ENCODE measurements at places on chromosomes 2 and 18.

GRCh38 chr2:125684256-125684655 lies 971.7 kb upstream of the GYPC start:
- no peak for DNase-seq

- no peak for DNase-seq
These were observed 176.6 kb upstream of the KLHL29 start for GRCh38 chr2:23208339-23208738.

- no peak for DNase-seq
These were observed 22.6 kb downstream of the CIB4 start for GRCh38 chr2:26618611-26619010.

GRCh38 chr2:143081616-143082015 lies 47.6 kb upstream of the ARHGAP15 start:
- no peak for DNase-seq

- no peak for DNase-seq
These were observed 210.1 kb downstream of the ZNF521 start for GRCh38 chr18:25141886-25142285.

DNA sequence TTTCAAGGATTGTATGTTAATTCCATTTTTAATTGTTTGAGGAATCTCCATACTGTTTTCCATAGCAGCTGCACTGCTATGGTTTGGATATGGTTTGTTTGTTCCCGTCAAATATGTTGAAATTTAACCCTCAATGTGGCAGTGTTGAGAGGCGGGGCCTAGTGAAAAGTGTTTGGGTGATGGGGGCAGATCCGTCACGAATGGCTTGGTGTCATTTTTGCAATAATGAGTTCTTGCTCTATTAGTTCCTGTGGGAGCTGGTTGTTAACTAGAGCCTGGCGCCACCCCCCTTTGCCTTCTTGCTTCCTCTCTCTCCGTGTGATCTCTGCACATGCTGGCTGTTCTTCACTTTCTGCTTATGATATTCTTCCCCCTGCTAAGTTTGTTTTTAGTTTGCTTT lies 71.4 kb upstream of the LDLRAD4 start:
- peak; percentile 93 for DNase-seq

DNA sequence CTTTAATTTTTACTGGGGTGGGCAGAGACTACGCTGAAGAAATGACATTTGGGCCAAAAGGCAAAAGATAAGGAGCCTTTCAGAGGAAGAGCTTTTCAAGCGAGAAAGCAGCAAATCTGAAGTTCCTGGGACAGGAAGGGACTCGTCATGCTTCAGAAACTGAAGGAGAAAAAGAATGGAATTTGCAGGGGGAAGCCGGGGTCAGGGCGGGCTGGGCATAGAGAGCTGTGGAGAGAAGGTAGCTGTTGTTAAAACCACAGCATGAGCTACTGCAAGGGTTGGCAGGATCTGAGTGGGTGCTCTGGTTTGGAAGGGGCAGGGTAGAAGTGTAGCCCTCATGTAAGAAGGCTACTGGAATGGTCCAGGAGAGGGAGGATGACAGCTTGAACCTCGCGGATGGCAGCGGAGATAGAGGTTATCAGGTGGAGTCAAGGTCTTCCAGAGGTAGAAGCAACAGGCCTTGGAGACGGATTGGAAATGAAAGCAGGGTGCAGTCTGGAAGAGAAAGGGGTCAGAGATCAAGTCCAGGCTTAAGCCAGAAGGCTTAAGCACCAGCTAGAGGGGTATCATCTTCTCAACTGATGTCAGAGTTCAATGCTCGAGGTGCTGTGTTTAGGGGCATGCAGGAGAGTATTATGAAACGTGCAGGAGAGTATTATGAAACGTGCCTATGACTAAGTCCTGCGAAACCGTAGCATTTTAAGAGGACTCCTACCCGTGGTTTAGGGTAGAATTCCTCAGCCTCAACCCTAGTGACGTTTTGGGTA lies 18.9 kb downstream of the ATP8B1 start:
- peak; percentile 1 for DNase-seq
